ENCODE measurements at places on chromosomes 16 and 17. TPM values are rescaled to one million over a fixed set of nuclear protein-coding genes. Genes with fewer than 3 reads are reported as not detected.

FBXW10 gene
- total RNA-seq, result 0.07 TPM

CDRT15L2 gene
- total RNA-seq, result not detected

- DNase-seq, result no peak
These were observed 120.7 kb downstream of the STXBP4 start for GRCh38 chr17:55089256-55089655.

DNA sequence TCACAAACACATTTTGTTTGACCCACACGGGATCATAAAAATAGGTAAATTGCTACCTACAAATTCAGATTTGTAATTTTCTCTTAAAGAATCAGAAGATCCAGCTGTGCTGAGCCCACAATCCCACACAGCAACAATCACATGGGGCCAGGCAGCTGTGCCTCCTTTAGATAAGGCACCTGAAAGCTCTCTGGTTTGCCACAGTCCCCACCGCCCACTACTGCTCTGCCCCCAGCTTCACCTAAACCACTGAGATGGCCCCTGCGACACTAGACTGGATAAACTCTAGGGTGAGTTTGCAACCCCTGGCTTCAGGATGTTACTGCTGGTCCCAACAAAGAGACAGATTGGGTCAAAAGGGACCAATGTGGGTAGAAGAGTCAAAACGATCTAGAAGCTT is 96.8 kb downstream of the GSG1L start:
- DNase-seq, result no peak

GRCh38 chr16:84467256-84467655 is 37.2 kb downstream of the MEAK7 start:
- no peak for DNase-seq

- no peak for DNase-seq
These were observed 5.5 kb downstream of the DHODH start for GRCh38 chr16:72013888-72014581.

- DNase-seq, result peak; percentile 51
These were observed 41.8 kb upstream of the ARL4D start for GRCh38 chr17:43356999-43357398.

DNA sequence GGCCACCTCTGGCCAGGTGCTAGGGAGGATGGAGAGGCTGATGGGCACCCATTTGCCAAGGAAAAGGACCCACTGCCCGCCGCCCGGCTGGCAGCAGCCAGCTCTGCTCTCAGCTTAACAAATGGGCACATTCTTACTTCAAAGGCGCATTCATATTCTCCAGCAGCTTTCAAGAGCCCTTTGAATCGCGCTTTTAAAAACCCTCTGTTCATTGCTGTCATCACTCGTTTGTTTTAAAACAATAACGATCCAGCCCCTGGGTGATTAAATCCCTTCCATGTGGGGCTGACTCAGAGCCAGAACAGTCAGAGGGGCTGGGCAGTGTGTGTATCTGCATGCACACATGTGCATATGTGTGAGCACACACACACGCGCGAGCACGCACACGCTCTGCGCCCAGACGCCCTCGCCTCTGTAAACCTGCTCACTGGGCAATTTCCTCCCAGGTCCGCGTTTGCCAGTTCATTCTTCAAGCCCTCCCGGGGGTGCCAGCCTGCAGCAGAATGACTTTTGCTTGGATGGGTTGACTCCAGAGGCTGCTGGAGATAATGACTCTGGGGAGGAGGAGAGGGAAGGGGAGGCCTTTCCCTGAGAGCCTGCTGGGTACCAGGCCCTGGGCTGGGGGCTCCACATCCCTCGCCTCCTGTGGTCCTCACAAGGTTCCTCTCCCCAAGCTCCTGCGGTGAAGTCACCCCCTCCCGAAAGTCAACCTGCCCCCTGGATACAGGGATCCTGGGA is 133.1 kb downstream of the SDK2 start:
- no peak for DNase-seq

DNA sequence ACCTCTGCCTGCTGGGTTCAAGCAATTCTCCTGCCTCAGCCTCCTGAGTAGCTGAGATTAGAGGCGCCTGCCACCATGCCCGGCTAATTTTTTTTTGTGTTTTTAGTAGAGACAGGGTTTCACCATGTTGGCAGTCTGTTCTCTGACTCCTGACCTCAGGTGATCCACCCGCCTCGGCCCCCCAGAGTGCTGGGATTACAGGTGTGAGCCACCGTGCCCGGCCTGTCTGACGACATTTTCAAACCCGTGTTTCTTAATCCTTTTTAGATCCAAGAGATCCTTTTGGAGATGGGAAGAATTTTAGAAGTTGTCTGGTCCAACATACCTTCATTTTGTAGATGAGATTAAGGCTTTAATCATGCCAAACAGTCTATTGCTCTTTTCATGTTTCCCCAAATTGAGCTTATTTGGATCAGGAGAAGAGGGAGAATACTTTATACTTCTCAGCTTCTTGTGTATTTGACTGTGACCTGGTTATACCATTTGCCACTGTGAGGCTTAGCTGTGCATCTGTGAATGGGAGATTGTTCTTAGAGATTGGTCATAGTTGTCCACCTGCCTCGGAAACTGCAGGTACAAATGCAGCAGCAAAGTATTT is 25.8 kb downstream of the USP10 start:
- DNase-seq, result no peak

GRCh38 chr17:55704401-55704800 is 18.3 kb downstream of the TMEM100 start:
- DNase-seq, result no peak

CEP295NL gene
- 3.8 TPM for total RNA-seq

DNA sequence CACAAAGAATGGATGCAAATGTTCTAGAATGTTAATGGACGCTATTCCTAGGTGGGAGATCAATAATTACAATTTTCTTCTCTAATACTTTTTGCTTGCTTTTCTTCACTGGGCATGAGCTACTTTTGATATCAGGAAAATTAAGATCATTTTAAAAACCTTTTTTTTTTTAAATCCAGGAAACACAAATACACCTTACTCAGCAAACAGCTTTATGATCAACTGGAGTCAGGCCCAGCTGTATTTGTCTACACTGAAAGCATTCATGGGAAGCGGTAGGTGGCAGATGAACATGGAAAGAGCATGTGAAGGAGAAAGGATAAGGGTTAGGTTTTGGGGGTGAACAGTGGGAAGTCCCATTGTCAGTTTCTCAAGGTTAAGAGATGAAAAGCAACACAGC is 97.8 kb downstream of the WDR59 start:
- DNase-seq, result no peak

MT1X gene
- total RNA-seq, result 201 TPM

- DNase-seq, result no peak
These were observed 12.0 kb downstream of the PRR11 start for GRCh38 chr17:59167571-59168001.

NR1D1 gene
- total RNA-seq, result 5.3 TPM

DNA sequence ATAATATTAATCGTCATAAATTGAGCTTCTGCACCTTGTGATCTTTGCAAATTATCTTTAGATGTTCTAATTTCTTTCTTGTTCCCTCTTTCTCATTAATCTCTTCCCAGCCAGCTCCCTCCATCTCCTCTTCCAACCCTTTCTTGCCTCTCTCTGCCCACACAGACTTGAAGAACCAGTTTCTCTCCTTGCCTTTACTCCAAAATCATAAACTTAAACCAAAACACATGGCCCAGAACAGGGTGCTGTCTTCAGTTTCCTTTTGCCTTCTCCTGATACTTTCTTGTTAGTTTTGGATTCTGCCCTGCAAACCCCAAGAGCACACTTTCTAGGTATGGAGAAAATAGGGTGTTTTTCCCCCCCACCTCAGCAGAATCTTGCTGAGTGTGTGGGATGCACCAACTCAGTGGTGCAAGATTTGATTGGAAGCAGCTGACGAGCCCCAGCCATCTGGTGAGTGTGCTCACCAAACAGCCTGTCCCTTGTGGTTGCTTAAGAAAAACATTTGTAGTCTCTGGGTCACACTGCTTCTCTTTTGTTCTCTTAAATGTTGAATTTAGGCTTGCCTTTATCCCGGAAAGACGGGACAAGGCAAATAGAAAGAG is 175.8 kb upstream of the MAF start:
- peak; percentile 75 for DNase-seq

- no peak for DNase-seq
These were observed 2.1 kb downstream of the TRAF4 start for GRCh38 chr17:28745786-28746411.

GRCh38 chr17:9195961-9196670 is 174.8 kb downstream of the NTN1 start:
- DNase-seq, result no peak

TNFRSF13B gene
- not detected for total RNA-seq

- DNase-seq, result no peak
These were observed 316.6 kb downstream of the CDH13 start for GRCh38 chr16:82943371-82943770.

GRCh38 chr16:46976550-46976949 is 3.1 kb upstream of the DNAJA2 start:
- no peak for DNase-seq

DNA sequence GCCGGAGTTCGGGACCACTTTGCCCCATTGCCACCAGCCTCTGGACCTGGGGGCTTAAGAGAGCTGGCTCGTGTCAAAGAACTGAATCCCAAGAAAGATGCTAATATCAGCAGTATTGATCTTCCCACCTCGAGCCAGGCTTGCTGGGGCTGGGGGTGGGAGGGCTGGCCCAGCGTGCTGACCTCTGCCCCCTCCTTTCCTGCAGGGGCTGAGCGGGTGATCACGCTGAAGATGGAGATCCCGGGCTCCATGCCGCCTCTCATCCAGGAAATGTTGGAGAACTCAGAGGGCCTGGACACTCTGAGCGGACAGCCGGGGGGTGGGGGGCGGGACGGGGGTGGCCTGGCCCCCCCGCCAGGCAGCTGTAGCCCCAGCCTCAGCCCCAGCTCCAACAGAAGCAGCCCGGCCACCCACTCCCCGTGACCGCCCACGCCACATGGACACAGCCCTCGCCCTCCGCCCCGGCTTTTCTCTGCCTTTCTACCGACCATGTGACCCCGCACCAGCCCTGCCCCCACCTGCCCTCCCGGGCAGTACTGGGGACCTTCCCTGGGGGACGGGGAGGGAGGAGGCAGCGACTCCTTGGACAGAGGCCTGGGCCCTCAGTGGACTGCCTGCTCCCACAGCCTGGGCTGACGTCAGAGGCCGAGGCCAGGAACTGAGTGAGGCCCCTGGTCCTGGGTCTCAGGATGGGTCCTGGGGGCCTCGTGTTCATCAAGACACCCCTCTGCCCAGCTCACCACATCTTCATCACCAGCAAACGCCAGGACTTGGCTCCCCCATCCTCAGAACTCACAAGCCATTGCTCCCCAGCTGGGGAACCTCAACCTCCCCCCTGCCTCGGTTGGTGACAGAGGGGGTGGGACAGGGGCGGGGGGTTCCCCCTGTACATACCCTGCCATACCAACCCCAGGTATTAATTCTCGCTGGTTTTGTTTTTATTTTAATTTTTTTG is 8.5 kb downstream of the GJD3 start:
- peak; percentile 64 for DNase-seq

CMTM1 gene
- 5.0 TPM for total RNA-seq

DNA sequence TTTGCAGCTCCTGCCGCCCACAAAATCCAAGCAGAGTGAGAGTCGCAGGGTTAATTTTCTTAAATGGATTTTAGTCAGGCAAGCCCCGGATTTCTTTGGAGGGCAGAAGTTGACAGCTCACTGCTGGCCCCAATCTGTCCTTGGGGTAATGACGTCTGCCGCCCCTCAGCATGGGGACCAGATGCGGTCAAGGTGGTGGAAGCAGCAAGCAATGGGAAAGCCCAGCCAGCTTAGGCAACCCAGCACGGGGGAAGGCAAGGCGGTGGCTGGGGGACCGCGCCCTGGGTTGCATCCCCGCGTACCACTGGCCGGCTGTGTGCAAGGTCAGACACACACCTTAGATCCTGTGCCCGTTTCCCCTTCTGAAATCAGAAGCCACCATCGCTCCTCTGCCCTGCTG is 321.7 kb downstream of the C16orf95 start:
- no peak for DNase-seq

GRCh38 chr16:25126820-25127232 is 15.3 kb downstream of the LCMT1 start:
- DNase-seq, result peak; percentile 50
